Activated CD4-positive, alpha-beta T cell treated with anti-CD3 and anti-CD28 coated beads for 36 hours (primary cell): ENCODE measurements at places on chromosomes 16 and 17. TPM values are rescaled to one million over a fixed set of nuclear protein-coding genes. Genes with fewer than 3 reads are reported as not detected.
A peak's percentile ranks its signal among the peaks of the same experiment; 100 is the strongest.

DNA sequence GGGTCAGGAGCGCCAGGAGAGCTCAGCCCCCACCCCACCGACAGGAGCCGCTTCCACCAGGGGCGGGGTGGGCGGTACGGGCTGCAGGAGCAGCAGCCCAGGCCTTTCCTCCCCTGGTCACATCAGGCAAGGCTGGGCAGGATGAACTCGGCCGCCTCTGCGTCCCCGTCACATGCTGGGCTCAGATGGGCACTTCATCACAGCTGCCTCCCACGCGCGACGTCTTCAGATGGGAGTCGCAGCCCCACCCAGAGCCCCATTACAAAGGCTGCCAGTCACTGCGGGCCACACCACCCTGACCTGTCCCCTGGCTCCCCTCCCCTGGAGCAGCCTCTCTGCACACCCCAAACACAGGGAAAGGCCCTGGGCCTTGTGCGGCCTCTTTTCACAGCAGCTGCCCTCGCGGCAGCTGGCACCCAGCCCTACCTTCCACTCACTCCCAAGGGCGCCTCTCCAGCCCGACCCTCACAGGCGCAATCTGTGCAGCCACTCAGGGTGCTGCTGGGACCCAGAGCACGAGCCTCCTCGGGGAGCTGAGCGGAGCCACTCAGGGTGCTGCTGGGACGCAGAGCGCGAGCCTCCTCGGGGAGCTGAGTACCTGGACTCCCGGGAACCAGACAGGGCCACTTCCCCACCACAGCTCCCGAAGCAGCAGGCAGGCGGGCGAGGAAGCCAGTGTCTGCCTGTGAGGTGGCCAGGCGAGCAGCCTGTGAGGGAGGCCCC lies 4.7 kb downstream of the ZNF598 start:
- DNase-seq: no peak

ZNF263 gene
- 19.6 TPM for total RNA-seq

PERCC1 gene
- total RNA-seq: not detected

C16orf54 gene
- 21.3 TPM for total RNA-seq

CD68 gene
- 13.7 TPM for total RNA-seq

HCRT gene
- not detected for total RNA-seq

SNX20 gene
- total RNA-seq: 43.3 TPM

GRCh38 chr16:21950782-21951521 lies 2.2 kb upstream of the UQCRC2 start:
- peak; percentile 41 for DNase-seq

DNA sequence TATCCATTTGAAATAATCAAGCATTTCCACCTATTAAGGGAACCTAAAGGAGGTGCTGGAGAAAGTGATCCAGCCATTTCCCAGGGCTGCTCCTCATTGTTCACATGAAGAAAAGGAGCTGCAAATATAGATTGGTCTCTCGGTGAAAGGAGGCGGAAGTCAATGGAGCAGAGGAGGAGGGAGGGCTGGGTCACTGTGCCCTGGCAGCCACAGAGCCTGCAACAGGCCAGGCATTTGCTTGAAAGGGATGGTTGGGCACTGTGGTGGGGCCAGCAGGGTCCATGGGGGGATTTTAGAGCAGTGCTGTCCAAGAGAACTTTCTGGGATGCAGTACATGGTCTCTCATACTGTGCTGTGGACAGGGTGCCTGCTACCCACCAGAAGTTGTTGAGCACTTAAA lies 173.2 kb downstream of the CYLD start:
- no peak for DNase-seq

- peak; percentile 74 for DNase-seq
These were observed 804 bp downstream of the TGFB1I1 start for GRCh38 chr16:31472709-31473203.

- no peak for DNase-seq
These were observed 3.3 kb downstream of the DUS1L start for GRCh38 chr17:82062076-82062983.

SLC5A2 gene
- total RNA-seq: 0.11 TPM

AGRP gene
- total RNA-seq: not detected

TNFSF12 gene
- 13.7 TPM for total RNA-seq

TBKBP1 gene
- 23.1 TPM for total RNA-seq
